A549 treated with GW870086 at 1 μM for 4 hours (cell line): ENCODE measurements at places on chromosomes 11 and 22. TPM values are rescaled to one million over a fixed set of nuclear protein-coding genes. Genes with fewer than 3 reads are reported as not detected.

Gene OR52K1
- not detected in 5 replicates for total RNA-seq

Gene TMPRSS13
- not detected in 5 replicates for total RNA-seq

Gene FOLH1
- total RNA-seq = not detected in 5 replicates

Gene MRGPRE
- total RNA-seq = 0.14 to 0.17 TPM in 2 of 5 replicates, not detected in the others

Gene FXYD2
- 14.3 to 21.9 TPM (median 15.8 TPM) in 5 replicates for total RNA-seq

Gene PHETA2
- total RNA-seq = not detected in 5 replicates

Gene CDC45
- total RNA-seq = 24.0 to 27.8 TPM (median 26.5 TPM) in 5 replicates

Gene RBMXL2
- total RNA-seq = not detected in 5 replicates
